H1 (cell line): ENCODE measurements at places on chromosomes 1 and 21. TPM values are rescaled to one million over a fixed set of nuclear protein-coding genes. Genes with fewer than 3 reads are reported as not detected.

- H3K27ac ChIP-seq, result no peak overlapping the region
- no peaks in the 10 kb centered on the region for H3K4me1 ChIP-seq
- no peak for DNase-seq
These were observed 402.2 kb downstream of the SMYD3 start for GRCh38 chr1:246104927-246105326.

DNA sequence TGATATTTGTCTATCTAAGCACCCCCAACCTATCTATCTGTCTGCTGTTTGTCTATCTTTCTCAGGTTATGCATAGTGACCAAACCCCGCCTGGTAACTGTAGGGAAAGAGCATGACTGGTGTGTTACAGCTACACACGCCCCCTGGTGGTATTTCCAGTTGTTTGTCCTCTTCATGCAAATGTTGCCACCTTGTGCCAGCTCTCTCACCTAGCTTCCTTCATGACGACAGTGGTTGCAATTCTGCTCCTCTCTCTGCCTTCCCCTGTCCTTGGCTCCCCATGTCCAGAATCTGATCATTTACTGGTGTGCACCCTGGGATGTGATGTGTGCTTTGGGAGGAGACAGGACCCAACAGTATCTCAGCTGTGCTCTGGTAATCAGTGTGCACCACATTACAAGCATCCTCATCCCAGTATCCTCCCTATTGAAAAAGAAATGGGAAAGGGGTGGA, 8.1 kb upstream of the INKA2 start:
- no peak overlapping the region for H3K27ac ChIP-seq
- no peaks in the 10 kb centered on the region for H3K36me3 ChIP-seq
- no peak overlapping the region for H3K4me3 ChIP-seq
- H3K27me3 ChIP-seq, result no peaks in the 10 kb centered on the region

DNA sequence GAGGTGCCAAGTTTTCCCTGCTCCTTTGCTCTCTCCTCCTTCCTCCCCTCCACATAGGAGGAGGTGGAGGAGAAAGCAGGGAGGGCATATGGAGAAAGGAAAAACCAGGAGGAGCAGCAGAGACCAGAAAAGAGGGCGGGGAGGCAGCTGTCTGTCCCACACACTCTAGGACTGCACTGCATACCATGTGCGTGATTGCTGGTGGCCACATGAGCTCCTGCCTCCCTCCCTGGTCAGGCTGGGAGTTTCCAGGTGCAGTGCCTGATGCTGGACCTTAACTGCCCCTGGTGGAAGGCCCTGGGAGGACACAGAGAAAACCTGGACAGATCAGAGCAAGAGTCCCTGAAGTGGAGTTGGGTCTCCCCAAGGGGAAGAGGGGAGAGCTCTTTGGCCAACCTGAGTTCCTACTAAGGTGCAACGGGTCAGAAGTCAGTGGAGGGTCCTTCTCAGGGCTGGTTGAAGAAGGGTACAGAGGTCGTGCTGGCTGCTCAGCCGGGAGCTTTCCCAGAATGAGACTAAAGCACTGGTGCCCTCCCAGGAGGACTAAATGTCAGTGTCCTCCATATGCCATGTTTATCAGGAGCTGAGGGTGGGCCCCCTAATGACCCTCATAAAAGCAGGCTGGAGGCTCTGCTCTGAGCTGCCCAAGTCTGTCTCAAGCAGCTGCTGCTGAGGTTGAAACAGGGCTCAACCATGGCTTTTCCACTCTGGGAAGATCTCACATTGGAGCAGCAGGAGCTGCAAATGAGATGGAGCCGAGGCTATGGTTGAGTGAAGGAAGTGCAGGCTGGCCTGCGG, 3.5 kb upstream of the LGR6 start:
- H3K4me1 ChIP-seq, result no peaks in the 10 kb centered on the region
- H3K27ac ChIP-seq, result no peak overlapping the region
- H3K27me3 ChIP-seq, result peaks cover 16% of the 10 kb centered on the region
- no peaks in the 10 kb centered on the region for H3K36me3 ChIP-seq
- DNase-seq, result no peak

GRCh38 chr1:178625695-178626094, 99.3 kb upstream of the RALGPS2 start:
- H3K4me3 ChIP-seq, result no peak overlapping the region
- H3K4me1 ChIP-seq, result no peaks in the 10 kb centered on the region
- H3K27ac ChIP-seq, result no peak overlapping the region

GRCh38 chr1:109433322-109433721, 7.1 kb upstream of the PSMA5 start:
- no peak for DNase-seq
- H3K4me1 ChIP-seq, result no peaks in the 10 kb centered on the region
- no peaks in the 10 kb centered on the region for H3K36me3 ChIP-seq
- no peaks in the 10 kb centered on the region for H3K27me3 ChIP-seq
- H3K27ac ChIP-seq, result no peak overlapping the region

The LDLRAD1 gene
- total RNA-seq, result not detected in 2 replicates

The SPOCD1 gene
- 1.8 and 2.0 TPM in 2 replicates for total RNA-seq
